ENCODE measurements at places on chromosomes 16 and 17.

GRCh38 chr17:40303708-40304551, 5.0 kb upstream of the RARA start:
- no peak for DNase-seq

GRCh38 chr17:7048968-7049367, 5.1 kb upstream of the SLC16A11 start:
- DNase-seq: no peak

DNA sequence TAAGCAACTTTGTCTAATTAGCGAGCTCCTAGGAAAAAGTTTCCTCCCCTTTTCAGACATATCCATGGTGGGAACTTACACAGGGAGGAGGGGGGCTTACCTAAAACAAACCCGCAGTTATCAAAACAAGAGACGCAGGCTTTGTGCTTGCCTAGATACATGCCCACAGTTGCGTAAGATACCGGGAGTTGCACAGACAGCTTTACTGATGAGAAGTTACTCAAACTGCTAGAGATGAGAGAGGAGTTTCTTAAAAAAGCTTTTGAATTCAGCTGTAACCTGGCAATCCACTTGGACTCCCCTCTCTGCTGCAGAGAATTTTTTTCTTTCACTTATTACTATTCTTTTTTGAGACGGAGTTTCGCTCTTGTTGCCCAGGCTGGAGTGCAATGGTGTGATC, 6.8 kb upstream of the ZP2 start:
- DNase-seq: no peak

DNA sequence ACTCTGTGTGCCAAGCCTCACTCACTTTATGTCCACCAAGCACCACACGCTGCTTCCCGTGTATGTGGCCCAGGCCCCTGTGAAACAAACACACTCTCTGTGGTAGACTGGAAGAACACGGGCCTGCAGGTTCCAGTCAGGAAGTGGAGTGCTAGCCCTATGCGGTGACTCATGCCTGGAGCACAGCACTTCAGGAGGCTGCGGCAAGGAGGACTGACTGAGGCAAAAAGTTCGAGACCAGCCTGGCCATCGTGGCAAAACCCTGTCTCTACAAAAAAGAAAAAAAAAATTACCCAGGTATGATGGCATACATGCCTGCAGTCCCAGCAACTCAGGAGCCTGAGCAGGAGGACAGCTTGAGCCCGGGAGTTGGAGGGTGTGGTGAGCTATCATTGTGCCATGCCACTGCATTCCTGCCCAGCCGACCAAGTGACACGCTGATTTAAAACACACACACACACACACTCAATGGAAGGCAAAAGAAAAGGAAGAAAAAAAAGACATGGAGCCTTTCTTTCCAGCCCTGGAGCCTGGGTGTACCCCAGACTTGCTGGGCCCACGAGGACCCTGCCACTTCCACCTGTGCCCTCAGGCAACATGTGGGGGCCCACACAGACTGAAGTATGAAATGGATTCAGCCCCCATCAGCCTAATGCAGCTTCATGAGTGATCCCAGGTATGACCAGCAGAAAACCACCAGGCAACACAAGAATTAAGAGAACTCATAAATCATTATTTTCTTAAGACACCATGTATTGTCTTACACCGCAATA, 126.6 kb downstream of the ANKRD11 start:
- peak; percentile 50 for DNase-seq

DNA sequence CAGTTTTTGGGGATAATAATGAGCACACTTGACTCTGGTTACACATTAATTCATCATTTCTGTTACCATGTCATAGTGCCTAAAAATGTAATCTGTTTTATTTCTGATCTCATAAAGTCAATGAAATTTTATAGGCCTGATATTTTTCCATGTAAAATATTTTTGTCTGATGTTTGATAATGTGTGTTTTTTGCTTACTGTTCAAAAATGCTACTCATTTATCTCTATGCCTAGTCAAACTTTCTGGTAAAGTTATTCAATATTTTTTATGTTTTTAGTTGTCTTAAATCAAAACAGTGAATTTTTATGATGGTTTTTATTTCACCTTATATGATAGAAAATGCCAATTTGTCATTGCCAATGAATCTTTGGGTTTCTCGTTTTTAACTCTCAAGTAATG, 147.0 kb downstream of the AHSP start:
- DNase-seq: no peak

GRCh38 chr16:85300406-85300968, 188.2 kb upstream of the CIBAR2 start:
- no peak for DNase-seq

GRCh38 chr17:21249920-21250703, 3.1 kb downstream of the NATD1 start:
- DNase-seq: no peak
